Naive thymus-derived CD8-positive, alpha-beta T cell (primary cell): ENCODE measurements at places on chromosomes 1 and 21.

DNA sequence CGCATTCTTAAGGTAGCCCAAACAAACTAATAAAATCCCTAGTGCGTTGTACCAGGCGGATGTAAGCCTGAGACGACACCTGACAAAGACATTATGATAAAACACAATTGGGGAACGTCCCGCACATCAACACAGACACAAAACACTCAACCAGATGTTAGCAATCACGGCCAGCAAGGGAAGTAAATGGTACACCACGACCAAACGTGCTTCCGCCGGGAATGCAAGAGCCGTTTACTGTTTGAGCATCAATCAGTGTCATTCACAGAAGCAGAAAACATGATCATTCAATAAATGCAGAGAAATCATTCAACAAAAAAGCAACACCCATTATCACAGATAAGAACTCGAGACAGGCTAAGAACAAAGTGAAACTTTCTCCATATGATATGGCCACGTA is 49.4 kb upstream of the COL18A1 start:
- no peak for DNase-seq

DNA sequence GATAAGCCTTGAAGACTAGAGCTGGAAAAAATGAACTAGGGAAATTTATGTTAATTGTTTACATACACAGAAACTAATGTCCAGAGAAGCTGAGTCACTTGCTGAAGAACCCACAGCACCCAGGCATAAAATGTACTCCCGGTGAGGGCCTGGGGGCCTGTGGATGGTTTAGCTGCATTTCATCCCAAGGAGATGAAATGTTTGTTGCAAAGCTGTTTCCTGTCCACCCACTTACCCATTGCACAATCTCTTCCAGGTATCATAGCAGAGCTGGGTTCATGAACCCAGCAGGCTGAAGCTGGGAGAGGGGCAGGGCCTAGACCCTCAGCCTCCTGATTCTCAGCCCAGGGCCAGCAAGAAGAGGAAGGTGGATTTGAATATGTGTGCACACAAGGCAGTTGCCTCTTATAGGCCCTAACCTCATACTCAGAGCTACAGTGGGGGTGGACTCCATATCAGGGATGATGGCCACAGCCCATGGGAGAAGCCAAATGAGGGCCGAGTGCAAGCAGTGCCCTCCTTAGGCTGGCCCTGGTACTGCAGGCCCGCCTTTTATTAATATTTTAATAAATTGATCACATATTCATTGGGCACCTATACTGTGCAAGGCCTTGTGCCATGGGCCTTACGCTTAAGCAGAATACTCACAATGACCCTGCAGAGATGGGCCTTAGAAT is 110.8 kb downstream of the LACTBL1 start:
- DNase-seq = no peak

DNA sequence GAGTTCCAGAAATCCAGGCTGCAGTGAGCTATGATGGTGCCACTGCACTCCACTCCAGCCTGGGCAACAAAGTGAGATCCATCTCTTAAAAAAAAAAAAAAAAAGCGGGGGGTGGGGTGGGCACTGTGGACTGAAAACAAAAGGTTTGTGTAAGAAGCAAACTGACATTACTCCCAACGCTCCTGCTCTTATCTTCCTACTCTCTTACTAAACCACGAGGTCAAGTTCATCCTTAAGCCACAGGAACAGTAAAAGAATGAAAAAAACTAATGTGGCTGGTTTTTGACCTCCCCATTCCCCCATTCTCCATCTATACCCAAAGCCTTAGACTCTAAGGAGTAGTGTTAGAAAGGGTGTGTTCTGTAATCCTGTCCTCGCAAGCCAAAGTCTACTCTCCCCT is 30.8 kb downstream of the TFAP2E start:
- DNase-seq = no peak

DNA sequence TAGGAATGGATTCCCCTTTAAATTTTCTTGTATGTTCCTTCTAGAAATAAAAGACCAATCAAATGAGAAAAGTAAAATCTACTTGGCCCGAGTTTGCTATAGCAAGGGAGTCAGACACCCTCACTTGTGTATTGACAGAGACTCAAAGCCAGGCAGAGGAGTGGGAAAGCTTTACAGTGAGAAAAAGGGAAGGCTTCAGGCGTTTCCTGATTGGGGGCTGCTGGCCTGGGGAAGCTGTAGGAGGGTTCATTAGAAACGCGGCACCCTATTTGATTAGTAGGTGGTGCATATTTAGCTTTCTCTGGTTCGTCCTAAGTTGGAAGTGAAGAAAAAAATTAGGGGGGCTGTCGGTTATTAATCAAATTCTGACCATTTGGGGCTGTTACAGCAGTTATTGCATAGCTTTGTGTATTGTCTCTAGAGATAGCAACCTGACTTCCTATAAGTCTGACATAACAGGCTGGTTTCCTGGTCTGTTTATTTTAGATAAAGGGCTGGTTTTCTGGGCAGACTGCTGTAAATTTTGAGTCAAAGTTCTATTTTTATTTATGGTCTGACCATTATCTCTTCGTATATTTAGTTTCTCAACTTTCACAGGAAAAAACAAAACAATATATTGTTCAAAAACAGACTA is 10.0 kb downstream of the SLC25A24 start:
- DNase-seq = no peak

DNA sequence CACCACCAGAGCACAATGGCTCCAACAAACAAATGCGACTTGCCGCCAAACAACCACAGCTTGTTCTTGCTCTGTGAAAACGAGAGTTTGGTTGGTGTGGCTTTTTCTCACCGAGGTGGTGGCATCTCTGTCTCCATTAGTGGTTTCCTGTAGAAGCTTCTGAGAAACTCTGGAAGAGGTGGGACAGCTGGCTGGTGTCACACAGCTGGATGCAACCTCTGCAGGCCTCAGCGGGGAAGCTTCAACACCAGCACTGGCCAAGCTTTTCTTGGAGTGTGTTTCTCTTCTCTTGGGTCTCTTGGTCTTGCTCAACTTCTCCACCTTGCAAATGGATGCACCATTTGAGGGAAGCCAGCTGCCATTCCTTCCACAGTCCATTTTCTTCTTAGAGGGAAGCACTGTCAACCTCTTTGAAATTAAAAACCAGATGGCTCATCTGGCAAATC is 124.8 kb downstream of the KCNN3 start:
- peak; percentile 15 for DNase-seq

- DNase-seq = no peak
Observed at GRCh38 chr1:150575072-150575489, 4.3 kb downstream of the MCL1 start.

DNA sequence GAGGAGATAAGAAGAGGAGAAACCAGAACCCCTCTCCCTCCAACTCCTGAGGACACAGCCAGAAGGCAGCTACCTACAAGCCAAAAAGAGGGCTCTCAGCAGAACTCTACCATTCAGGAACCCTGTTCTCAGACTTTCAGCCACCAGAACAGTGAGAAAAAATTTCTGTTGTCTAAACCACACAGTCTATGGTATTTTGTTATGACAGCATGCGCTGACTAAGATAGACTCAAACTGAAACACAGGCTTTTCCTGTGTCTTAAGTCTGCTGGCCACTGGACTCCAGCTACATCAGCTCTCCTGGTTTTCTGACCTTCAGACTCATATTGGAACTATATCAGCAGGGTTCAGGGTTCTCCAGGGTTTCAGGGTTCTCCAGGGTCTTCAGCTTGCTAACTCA is 126.5 kb upstream of the TNFSF4 start:
- no peak for DNase-seq

DNA sequence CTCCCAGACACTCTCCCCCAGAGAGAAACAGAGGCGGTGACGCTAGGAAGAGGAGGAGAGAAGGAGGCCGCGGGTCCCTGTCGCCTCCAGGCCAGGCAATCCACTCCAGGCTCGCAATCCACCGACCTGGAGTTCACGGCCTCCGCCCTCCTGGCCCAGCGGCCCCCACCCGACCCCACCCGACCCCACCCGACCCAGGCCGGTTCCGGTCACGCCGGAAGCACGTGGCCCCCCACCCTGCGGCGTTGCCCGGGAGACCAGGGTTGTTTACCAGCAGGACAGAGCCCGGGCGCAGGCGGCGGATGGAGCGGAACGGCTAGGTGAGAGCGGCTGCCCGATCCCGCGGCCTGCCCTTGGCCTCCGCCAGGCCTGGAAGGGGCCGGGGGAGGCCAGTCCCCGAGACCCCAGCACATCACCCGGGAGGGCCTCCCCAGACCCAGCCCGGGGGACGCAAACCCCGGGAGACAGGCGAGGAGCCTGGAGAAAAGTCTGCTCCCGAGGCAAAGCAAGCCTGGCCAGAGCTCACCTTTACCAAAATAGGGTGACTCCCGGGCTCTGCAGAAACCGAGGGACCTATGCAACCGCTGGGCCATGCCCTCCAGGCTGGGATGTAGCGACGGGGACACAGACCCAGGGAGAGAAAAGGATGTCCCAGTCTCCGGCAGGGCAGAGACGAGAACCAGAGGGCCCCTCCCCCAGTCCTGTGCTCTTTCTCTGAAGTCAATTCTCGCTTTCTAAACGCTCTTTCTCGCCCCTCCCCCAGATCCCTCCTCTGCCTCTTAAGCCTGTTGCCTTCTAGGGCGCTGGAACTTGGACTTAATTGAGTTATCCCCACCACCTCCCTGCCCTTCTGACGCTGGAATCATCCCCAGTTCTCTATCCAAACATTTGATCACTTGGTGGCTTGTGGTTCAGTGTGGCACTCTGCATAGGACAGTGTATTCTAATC is at the start of the genes PLA2G2C and UBXN10:
Gene PLA2G2C, minus strand, starts transcription at position 685 of the 949 bp plus-strand sequence. CDS start 9,155 bp downstream, outside the sequence.
Gene UBXN10, plus strand, starts transcription at position 263 of the 949 bp plus-strand sequence. CDS start 4,466 bp downstream, outside the sequence.
- no peak for DNase-seq

- DNase-seq = no peak
Observed at GRCh38 chr1:221756830-221757551, 15.1 kb upstream of the DUSP10 start.

DNA sequence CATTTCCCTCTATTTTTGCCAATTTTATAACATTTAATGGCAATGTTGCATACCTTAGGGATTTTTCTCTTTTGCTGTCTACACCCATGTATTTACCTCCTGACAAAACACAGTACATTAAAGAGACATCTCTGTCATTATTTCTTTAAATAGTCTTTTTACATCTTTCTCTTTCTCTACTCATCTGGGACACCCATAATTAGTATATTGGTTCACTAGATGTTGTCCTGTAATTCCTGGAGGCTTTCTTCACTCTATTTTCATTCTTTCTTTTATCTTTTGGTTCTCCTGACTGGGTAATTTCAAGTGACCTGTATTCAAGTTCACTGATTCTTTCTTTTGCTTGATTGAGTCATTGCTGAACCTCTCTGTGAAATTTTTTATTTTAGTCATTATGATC is 74.3 kb downstream of the FCRL5 start:
- DNase-seq = no peak

DNA sequence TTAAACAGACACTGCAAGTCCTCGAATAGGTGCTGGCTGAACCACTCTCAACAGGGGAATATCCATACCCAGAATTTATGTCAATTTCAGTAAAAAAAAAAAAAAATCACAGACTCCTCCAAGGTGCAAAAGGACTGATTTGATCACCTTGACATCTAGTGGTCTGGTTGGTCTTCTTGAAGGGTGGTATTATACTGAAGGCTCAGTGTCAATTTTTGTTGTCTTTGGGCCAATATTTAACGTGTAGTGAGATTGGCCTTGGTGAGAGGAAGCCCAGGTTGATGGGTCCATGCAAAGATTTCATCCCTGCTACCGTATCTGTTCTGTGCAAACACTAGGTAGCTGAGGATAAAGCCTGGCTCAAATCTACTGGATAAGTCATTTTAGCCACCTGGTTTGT is 4.0 kb upstream of the GBP5 start:
- DNase-seq = no peak

DNA sequence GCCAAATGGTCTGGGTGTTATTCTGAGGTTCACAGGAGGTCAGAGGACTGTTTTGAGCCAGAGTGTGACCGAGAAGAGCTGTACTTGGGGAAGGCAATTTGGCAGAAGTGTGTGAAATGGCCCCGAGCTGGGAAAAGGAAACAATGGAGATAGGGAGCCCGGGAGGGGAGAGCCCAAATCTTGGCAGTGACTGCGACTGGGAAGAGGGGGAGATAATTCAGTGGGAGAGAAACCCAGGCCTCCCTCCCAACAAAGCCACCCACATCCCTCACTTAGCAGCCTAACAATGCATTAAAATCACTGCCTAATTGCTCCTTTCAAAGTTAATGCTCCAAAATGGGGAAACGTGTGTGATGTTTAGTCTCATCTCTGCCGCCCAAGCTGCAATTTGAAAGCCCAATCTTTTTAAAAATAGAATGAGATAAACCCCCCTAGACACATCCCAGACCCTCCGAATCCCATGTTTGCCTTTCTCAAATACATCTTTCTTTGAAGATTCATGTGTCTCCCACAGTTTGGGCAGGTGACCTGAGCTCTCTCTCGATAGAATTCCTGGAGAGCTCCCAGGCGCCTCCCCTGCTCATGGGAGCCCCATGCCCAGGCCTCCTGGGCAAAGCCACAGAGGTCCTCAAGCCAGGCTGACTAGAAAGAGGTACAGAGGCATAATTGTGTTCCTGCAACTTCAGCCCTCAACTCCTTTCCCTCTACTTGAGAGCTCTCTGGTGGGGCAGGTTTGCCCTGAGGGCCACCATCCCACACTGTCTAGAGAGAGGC is 17.3 kb downstream of the LRRC52 start:
- DNase-seq = no peak

DNA sequence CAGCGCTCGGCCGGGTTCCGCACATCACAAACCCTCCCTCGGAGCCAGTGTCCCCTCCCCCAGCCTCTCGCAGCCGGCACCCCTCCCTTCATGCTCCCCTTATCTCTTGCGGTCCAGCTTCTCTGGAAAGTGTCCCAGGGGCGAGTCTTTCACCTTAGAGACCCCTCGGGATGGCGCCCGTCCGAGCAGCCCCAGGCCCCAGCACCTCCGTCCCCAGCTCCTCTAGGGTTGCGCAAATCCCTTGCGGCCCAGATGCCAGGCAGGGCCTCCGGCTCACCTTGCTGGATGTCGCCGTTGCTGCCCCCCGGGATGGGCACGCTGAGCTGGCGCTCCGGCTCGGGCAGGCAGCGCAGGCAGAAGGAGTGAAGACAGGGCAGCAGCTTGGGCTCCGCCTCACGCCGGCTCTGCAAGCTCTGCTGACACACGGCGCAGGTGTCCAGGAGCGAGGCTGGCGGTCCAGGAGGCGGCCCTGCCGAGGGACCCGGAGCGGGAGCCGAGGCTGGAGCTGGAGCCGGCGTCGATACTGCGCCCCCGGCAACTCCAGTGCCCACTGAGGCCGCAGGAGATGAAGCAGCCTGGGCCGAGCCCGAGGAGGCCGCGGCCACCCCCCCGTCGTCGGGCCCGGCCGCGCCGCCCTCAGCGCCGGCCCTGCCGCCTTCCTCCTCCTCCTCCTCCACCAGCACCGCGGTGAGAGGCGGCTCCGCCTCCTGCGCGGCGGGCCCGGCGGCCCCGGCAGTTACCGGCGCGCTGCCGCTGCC is 550 bp downstream of the TRIM33 start:
- peak; percentile 31 for DNase-seq

- DNase-seq = peak; percentile 66
Observed at GRCh38 chr1:46301406-46301807, 2.0 kb downstream of the LRRC41 start.

DNA sequence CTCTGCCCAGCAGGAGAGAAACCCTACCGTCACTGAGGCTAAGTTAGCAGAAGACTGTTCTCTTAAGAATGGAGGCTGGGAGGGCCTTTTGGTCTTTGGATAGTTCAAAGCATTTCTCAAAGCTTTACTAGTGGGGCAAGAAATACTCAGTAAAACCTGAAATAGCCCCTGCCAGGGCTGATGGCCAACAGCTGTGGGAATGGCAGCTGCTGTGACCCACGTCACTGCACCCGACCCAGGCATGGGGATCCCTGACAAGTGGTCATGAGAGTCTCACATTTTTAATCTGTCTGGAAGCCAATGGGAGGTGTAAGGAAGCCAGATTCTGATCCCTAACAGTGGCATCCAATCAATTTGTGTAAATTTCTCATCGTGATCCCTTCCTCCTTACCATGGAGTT is 44.5 kb upstream of the ENAH start:
- DNase-seq = no peak
